Activated gamma-delta T cell (primary cell): ENCODE measurements at places on chromosomes 1 and 21.

DNA sequence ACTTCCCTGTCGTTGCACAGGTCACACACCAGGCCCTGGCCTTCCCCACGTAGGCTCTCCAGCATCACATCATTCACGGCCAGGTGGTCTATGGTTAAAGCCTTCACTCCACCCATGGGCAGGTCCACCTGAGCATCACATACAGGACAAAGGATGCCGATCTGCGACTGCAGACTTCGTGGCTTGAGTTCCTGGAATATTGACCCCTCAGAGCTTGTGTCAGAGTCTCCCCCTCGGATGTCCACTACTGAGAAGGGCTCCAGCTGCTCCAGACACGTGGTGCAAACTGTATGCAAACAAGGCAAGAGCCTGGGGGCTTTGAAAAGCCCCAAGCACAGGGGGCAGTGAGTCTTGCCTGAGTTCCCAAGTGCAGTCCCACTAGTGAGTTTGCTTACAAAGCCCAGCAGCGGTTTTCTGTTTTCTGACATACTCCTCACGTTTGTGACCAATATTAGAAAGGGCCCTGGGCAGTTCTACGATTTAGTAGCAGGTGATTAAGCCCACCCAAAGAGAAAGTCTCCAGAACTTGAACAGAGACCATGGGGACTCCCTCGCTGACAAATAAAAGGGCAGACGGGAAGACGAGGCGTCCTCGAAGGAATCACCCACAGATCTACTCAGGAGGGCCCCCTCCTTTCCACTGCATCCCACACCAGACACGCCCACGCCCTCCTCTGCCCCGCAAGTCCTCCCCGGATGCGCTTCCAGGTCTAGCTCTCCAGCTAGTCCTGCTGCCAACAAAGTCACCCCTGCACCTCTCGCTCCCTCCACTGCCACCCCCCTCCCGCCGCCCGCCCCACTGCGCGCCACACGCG, 568 bp downstream of the TRIM45 start:
- DNase-seq, result no peak

DNA sequence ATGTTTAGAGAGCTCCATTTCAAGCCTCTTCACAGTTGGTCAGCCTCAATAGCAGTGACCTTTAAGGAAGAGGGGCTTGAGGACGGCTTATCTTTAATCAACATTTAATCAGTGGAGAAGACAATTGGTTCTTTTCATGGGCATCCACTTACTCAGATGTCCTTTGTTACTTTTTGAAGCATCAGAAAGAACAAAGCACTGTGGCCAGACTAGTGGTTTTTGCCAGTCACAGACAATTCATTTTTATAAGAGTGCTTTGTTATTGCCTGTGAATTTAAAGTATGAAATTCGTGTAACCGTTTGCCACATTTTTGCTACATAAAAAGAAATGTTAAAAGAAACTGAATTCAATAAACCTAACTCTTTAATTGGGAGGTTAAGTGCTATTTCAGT, 222.8 kb downstream of the TPR start:
- DNase-seq, result no peak

DNA sequence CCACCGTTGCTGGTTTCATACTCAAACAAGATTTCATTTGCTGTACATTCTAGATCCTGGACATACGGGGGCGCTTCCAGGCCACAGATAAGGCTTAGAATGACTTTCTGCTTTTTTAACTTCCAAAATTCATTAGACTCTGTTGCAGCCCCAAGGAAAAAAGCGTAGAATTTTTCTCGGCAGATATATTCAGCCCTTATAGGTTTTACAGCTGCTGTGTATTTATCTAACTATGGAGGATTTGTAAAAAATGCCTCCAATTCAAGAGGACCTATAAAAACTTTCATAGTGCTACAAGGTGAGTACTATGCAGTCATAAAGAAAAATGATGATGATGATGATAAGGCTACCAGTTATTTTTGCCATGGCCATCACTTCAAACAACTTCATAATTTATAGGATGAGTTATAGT, 51.6 kb downstream of the SLC30A10 start:
- DNase-seq, result no peak

DNA sequence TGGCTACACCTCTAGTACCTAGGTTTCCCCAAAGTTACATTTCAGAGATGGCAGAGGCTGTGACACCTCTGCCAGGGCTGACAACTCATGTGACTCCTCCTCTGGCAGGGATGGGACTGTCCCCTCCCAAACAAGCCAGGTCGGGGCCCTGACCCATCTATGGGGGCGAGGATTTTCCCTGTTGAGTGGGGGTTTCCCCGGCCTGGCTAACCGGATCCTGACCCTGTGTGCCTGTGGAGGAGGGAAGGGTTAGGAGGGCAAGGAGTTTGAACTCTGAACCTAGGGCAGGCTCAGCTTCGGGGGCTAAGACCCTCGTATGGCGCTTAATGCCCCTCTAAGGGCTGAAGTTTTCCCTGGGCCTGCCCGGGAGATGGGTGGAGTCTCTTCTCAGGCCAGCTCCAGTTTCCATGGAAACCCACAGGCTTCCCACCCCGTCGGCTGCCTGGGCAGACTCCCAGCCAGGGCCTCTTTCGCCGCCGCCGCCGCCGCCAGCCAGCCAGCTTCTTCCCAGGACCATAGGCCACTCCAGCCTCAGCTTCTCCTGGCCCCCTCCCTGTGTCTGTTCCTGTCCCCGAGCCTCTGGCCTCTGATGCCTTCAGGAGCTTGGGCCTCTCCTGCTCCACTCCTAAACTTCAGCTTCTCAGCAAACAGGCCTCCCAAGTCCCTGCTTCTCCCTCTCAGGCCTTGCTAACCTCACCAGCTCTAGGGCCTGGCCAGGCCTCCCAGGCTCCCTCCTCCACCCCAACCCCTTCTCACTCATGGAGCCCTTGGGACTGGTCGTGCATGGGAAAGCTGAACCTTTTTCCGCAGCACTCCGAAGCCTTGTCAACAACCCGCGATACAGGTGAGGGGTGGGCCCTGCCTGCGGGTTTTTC, at the start of gene BTBD19:
BTBD19 (plus strand) TSS at position 461 of the 875 bp plus-strand sequence; CDS start at position 759, 298 bp downstream.
- no peak for DNase-seq

DNA sequence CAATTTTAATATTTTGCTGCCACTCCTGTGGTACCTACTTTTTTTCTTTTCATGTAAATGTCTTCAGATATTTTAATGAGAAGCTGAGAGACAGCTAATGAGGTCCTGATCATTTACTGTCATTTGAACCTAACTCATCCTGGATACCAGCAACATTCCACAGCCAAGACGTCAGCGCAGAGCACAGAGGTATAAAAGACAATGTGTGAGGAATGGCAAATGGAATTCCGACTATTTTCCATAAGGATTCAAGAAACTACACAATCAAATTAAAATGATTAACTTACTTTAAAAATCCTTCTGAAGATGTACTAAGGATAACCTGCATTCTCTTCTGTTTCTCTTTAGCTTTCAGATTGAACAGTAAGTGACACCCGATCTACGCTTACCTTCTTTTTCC, 38.8 kb downstream of the HEATR1 start:
- no peak for DNase-seq

- no peak for DNase-seq
These were observed 124.0 kb downstream of the CNIH3 start for GRCh38 chr1:224739997-224740684.

DNA sequence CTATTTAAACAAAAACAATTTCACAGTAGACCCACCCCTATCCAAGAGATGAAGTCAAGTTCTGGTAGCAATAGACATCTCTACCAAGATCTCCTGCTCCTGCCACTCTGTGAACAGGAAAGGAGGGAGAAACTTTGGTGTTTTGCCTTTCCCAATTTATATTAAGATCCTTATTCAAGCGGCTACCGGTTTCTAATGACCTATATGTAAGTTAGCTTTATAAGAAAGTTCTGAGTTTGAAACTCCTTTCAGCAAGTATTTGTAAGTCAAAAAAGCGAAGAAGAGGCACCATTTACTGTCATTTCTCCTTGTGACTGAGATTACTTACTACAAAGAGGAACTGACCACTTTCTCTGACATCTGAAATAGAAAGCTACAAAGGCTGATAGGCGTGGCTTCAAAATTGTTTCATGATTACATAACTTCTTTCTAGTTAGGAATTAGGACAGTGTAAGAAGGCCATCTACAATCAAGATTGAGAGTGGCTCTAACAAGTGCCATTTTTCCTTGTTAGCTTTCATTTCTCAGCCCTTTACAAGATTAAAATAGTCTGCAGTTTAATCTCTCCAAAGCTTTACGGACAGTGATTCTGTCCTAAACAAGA, at the start of gene MNDA:
MNDA (plus strand) TSS at position 448 of the 604 bp plus-strand sequence. CDS start 10,803 bp downstream, outside the sequence.
- no peak for DNase-seq

DNA sequence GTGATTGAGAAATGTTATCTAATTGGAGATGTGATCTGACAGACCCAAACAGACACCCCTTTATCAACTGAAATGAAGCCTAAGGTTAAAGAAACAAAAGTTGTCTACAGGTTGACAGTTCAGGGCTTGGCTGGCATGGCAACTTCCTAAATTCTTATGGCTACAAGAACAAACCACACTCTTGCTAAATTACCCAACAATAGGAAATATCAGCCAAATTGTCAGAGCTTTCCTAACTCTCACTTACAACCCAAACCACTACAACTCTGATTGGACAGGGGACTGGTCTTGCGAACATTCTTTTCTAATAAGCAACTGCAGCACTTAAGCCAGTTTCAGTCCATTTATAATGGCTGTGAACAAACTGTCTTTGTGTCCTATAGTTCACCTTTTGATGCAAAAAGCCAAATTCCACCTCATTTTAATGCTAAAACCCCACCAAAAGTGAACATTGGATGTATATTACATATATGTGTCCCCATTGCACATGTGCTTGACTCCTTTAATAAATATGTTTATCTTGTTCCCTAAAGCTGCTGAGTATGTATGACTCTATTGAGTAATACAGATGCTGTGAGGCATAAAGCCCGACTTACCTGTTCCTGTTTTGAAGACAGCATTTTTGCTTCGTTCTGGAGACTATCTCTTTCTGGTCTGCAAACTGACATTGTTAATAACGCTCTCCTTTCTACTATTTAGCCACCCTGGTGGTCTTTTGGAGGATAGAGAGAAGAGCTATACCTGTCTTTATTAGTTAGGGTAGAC, 101.3 kb upstream of the HMCN1 start:
- DNase-seq, result no peak

DNA sequence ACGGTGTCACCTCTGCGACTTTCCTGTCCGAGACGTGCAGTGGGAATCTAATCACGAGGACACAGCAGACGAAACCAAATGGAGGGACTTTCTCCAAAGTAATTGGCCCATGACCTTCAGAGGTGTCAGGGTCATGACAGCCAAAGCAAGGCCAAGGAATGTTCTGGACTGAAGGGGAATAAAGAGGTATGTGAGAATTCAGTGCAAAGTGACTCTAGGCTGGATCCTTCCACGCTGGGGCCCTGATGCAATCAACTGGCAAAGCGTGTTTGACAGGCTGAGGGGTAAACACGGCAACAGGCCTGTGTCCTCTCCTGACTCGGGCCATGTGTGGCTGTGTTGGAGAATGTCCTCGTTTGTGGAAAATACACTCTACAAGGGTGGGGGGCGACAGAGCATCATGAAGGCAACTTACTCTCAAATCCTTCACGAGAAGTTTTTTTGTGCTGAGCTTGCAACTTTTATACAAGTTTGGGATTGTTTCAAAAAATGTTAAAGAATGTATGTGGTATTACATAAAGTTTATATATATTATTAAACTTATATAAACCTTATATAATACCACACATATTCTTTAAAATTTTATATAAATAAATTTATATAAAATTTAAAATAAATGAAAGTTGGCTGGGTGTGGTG, 1.7 kb downstream of the CFAP74 start:
- no peak for DNase-seq

- DNase-seq, result no peak
These were observed 62.9 kb downstream of the CLSTN1 start for GRCh38 chr1:9760824-9761223.

DNA sequence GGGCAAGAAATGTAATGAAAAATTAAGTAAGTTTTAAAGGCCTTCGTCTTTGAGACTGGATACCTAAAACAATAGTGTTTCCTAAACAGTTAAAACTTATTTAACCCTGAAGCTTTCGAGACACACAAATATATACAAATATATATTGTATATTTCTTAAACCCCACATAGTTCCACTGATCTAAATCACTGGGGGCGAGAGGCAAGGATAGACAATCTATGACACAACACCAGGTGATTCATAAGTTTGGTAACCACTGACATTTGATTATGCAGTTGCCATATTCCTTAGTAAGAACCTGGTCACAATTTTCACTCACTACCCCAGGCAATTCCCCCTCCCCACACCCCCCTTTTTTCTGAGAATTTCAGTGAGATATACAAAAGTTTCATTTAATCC, 55.3 kb upstream of the BOLA1 start:
- no peak for DNase-seq

DNA sequence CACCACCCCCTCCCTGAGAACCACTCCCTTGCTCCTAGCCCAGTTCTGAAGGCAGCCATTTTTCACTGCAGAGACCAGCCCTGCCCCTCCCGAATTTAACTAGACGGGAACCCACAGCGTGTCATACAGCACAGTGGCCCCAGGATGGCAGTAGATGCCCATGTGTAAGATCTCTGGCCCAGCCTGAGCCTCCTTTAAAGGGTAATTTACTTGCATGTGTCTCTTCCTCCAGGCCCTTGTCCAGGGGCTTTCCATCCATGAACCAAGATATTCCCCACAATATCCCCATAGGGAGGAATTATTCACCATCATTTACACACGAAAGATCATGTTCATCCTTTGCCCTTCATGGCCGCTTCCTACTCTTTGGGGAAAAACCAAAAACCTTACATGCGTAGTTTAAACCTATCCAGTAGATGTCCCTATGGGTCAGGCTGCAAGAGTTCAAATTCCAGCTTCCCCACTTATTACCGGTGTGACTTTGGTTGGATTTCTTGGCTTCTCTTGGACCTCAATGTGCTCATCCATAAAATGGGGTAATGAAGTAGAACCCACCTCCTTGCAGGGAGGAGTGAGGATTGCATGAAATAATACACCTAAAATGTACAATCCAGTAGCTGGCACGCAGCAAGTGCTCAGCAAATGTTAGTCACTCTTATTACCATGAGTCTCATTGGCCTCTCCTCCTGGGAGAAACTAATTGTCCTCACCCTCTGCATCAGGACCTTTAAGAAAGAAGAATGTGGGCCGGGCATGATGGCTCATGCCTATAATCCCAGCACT, 4.0 kb upstream of the LACTBL1 start:
- no peak for DNase-seq

- DNase-seq, result no peak
These were observed 23.0 kb upstream of the ZBTB40 start for GRCh38 chr1:22428672-22429071.

GRCh38 chr1:188372821-188373220, 1544.1 kb downstream of the PLA2G4A start:
- DNase-seq, result no peak

GRCh38 chr1:89578946-89579684, 53.8 kb upstream of the LRRC8C start:
- no peak for DNase-seq

- no peak for DNase-seq
These were observed 128.5 kb upstream of the SERTAD4 start for GRCh38 chr1:210104103-210104502.

DNA sequence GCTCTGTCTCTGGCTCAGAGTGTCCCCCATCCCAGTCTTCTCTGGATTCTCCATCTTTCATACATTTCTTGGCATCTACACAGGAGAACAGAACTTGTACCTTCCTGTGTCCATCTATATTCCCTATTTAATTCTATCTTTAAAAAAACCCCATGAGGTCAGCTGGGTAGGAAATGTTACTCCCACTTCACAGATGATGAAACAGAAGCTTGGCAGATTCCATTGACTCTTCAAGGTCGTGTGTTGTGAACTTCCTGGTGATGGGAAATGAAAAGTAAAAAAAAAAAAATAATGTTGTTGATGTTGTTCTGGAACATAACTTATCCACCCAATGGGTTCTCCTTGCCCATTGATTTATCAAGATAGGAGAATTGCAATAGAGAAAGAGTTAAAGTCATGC, 8.9 kb downstream of the CHI3L2 start:
- DNase-seq, result no peak
